HCEC 1CT (cell line): ENCODE measurements at places on chromosomes 16 and 17.
A peak's percentile ranks its signal among the peaks of the same experiment; 100 is the strongest.

- DNase-seq, result no peak
Observed at GRCh38 chr17:50453901-50454300, 14.8 kb downstream of the CHAD start.

GRCh38 chr16:31451681-31452351, 7.5 kb upstream of the ARMC5 start:
- DNase-seq, result peak; percentile 76

DNA sequence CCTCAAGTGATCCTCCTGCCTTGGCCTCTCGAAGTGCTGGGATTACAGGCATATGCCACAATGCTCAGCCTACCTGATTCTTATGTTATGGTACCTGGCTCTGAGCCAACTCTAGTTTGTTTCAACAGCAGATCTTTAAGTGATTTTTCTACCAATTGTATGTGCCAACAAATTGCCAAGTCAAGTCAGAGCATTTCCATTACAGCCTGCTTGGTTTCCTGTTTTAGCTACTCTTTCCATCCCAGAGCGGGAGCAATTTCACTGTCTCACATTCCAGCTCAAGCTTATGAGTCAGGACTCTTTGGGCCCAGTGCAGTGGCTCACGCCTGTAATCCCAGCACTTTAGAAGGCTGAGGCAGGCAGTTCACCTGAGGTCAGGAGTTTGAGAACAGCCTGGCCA, 30.8 kb upstream of the RBBP6 start:
- DNase-seq, result peak; percentile 76

GRCh38 chr16:79081297-79082066, 519.1 kb downstream of the MAF start:
- DNase-seq, result no peak

DNA sequence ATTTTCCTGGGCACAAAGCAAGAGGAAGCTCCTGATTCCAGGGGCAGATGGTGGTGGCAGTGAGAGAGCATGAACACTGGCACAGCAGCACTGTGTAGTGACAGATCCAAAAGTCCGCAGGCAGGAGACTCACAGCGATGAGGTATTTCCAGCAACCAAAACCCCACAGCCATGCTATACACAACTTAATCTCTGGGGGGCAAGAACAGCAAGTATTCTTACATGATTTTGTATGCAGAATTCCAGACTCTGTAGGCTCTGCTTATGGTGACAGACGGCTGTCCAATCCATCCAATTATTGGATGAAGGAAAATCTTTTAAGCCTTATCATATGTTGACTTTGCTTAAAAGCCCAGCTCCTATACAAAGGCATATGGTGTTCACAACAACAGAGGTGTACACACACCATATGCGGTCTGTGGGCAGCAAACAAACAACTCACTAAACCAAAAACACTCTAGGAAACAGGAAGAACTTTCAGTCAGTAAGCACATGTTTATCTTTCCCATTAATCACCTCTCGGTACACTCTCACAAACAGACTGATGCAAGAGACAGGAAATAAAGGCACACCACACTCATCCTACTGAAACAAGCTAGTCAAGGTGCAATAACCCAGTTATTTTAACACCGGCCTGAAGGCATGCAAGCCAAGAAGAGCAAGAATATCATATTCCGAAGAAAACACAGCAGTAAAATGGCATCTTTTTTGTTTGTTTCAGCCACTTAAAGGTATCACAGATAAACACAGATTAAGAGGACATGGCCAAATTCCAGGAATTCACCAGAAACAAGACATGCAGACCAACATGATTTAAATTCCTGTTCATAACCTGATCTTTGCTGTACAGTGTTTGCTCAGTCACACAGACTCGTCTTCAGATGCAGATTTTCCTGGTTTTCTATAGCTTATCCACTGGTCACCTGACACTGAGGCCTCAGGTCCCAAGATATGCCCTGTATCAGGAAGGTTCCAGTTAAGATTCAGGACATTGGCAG, 47.8 kb downstream of the ERN1 start:
- DNase-seq, result peak; percentile 77

GRCh38 chr17:37295888-37296287, 79.9 kb upstream of the C17orf78 start:
- DNase-seq, result no peak
